ENCODE measurements at places on chromosomes 12 and 14.

- no peak for DNase-seq
Observed at GRCh38 chr12:89664441-89664840, 44.2 kb downstream of the ATP2B1 start.

DNA sequence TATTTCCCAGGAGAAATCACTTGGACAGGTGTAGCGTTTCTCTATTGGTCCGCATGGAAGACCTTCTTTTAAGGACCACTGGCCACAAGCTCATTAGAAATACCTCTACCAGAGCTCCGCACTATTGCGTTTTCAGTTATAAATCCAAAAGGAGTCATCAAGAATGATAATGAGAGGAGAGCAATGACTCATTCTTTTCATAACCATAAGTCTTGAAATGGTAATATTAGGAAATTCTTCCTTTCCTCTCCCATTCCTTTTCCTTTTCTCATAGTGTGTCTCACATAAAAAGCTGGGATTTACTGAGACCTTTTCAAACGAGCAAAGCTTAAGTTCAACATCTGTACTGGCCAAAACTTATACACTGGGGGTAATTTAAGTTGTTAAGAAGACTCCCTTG, 215.7 kb downstream of the CPNE8 start:
- DNase-seq, result no peak

DNA sequence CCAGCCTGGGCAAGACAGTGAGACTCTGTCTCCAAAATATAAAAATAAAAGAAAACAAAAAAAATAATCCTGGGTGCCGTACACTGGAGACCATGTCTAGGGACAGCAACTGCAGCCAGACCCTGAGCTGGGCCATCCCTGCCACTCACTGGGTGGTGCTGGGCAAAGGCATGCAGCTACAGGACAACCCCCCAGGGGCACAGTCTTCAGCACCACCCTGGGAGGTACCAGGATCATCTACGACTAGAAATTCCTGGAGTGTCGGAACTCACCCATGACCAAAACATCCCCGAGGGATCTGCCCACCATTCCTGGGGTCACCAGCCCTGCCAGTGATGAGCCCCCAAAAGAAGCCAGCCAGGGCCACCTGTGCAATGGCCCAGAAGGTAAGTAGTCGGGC, 35.7 kb upstream of the SUPT16H start:
- no peak for DNase-seq

- DNase-seq, result peak; percentile 18
Observed at GRCh38 chr12:110563702-110564470, 19.2 kb downstream of the PPTC7 start.

DNA sequence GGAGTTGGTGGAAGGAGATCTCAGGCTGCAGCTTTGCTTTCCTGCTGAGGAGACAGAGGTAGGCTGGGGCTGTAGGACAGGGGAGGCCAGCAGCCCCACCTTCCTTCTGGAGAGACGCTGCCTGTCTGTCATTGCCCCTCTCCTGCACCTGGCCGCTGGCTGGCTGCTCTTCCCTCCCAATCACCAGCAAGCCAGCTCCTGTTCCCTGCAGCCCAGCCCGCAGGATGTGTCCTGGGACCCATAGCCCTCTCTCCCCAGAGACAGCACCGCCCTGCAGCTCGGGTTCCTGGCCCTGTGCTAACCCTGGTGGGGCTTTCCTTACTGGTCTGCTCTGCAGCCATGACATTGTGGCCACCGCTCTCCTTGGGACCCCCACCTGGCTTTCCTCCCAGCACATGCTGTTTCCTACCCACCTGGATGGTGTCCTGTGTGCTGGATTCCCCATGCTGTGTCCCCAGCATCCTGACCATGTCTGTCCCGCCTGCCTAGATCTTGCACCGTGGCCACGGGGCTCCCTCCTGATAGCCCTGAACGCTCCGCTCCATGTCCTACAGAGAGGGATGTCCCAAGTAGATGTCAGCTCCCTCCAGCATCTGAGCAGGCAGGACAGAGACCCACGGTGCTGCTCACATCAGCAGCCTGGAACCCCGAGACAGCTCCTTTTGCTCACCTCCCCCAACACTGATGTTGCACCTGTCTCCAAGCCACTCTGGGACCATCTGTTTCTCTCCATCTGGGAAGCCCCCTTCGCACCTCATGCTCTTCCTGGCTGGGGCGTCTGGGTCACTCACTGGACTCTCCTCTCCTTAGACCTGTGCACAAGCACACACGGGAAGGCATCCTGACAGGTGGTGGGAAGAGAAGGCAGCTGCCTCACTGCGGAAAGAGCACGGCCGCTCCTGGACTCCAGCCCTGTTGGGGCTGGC, 1.1 kb upstream of the MTA1 start:
- DNase-seq, result no peak

GRCh38 chr12:132583411-132583710, 27.0 kb downstream of the LRCOL1 start:
- DNase-seq, result no peak
